ENCODE measurements at places on chromosomes 4 and X. TPM values are rescaled to one million over a fixed set of nuclear protein-coding genes. Genes with fewer than 3 reads are reported as not detected.
A peak's percentile ranks its signal among the peaks of the same experiment; 100 is the strongest.

Gene H2BW2
- total RNA-seq, result not detected

Gene RTL3
- under 0.01 TPM for total RNA-seq

Gene ARHGAP6
- 5.0 TPM for total RNA-seq

- DNase-seq, result peak; percentile 32
Measured at GRCh38 chr4:186158021-186158813, 33.1 kb upstream of the CYP4V2 start.

DNA sequence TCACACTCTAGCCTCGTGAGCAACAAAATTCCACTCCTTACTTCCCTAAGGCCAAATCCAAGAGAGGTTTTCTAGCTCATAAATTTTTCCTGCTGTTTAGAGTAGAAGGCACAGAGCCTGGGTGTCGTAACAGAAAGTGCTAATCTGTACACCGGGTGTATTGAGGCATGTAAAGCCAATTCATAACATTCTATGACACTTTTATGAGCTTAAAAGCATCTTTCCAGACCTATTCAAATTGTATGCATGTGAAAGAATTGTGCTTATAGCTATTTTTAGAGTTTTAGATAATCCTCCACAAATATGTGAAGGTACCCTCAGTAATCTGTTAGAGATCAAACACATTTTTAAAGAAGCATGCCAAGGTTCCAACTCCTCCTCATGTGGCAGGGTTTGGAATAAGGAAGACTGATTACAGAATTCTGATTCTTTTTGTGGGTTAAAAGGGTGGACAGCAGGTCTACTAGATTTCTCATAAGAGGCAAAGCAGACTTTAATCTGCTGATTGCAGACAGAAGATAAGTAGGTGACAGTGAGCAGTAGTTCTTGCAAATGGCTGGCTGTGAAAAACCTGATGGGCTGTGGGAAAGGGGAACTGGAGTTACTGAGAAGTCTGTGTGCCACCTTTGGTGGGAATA is 25.5 kb upstream of the LRCH2 start:
- no peak for DNase-seq

DNA sequence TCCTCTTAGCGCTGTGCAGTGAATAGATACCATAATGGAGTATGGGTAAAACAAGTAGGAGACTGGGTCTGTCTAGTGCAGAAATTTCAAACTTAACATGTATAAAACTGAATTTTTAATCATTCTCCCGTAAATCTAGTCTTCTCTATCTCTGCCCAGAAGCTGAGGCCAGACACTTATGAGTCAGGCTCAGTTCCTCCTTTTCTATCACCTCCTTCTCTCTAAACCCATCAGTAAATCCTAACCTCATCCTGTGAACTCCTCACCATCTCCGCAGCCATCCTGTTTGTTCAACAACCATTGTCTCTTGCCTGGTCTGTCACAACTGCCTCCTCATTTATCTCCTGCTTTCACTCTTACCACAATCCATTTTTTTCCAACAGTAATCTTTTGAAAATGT is 19.8 kb upstream of the SGMS2 start:
- DNase-seq, result no peak

GRCh38 chr4:70984106-70984505 is 9.3 kb upstream of the DCK start:
- DNase-seq, result peak; percentile 43

DNA sequence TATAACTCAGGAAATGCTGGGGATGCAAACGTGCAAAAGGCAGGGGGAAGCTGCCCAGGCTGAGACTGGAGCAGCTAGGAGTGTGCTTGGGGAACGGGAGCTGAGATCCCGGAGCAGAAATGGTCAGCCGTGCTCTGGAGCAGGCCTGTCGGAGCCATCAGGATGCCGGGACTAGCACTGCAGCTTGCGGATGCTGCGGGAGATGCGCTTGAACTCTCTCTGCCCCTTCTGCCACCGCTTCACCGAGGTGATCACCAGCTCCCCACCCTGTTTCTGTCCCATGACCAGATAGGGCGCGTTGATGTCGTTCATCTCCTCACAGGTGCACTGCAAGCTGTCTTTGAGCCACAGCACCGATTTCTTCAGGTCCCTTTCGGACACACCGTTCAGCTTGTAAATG is 7.6 kb downstream of the SFRP2 start:
- no peak for DNase-seq

- no peak for DNase-seq
Measured at GRCh38 chr4:79413886-79414285, 5.9 kb upstream of the GK2 start.

DNA sequence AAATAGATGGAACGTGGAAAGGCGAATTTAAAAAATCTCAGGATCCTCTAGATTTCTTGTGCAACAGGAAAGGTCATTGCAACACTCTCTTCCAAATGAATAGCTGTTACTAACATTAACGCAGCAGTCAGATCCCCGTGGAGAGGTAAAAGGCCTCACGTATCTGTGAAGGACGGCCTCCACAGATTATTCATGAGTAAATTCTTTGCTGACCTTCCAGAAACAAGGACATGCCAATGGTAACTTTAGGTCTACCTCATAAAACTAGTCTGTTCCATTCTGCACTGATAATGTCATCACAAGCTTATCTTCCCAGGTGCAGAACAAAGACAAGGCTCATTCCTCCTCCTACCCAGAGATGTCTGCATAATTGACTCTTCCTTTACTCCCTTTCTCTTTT is 16.1 kb upstream of the REPS2 start:
- no peak for DNase-seq
